Myometrial cell (primary cell): ENCODE measurements at places on chromosomes 2 and 18. TPM values are rescaled to one million over a fixed set of nuclear protein-coding genes. Genes with fewer than 3 reads are reported as not detected.

The SIGLEC15 gene
- 6.0 TPM in 1 of 2 replicates, not detected in the other for total RNA-seq

The FAM161A gene
- total RNA-seq: 1.2 and 1.6 TPM in 2 replicates

The PRPF40A gene
- total RNA-seq: 76.7 and 100 TPM in 2 replicates

The NEMP2 gene
- 4.3 and 6.6 TPM in 2 replicates for total RNA-seq

The LYG1 gene
- total RNA-seq: 1.1 TPM in 1 of 2 replicates, not detected in the other

The THSD7B gene
- under 0.01 TPM in 1 of 2 replicates, not detected in the other for total RNA-seq

The SIX3 gene
- total RNA-seq: not detected in 2 replicates

The IL36B gene
- not detected in 2 replicates for total RNA-seq

The POTEC gene
- not detected in 2 replicates for total RNA-seq

The MRPL33 gene
- 138 and 140 TPM in 2 replicates for total RNA-seq

The ANO7 gene
- total RNA-seq: 0.29 TPM in 1 of 2 replicates, not detected in the other

The TBR1 gene
- total RNA-seq: not detected in 2 replicates

The SERPINB2 gene
- total RNA-seq: not detected in 2 replicates

The PFN4 gene
- total RNA-seq: 1.1 and 2.0 TPM in 2 replicates

The COL5A2 gene
- total RNA-seq: 517 and 572 TPM in 2 replicates

The METTL4 gene
- 6.3 and 11.5 TPM in 2 replicates for total RNA-seq

The EMX1 gene
- total RNA-seq: not detected in 2 replicates

The DUSP11 gene
- 41.8 and 52.3 TPM in 2 replicates for total RNA-seq

The RGPD3 gene
- 0.18 TPM in 1 of 2 replicates, not detected in the other for total RNA-seq

The CRYGC gene
- total RNA-seq: not detected in 2 replicates

The COL4A4 gene
- not detected in 2 replicates for total RNA-seq

The ARHGEF4 gene
- 1.2 and 4.8 TPM in 2 replicates for total RNA-seq

The EEF1B2 gene
- total RNA-seq: 458 and 617 TPM in 2 replicates

The IDH1 gene
- 211 and 239 TPM in 2 replicates for total RNA-seq

The FTCDNL1 gene
- 0.18 and 0.58 TPM in 2 replicates for total RNA-seq

The KLF7 gene
- total RNA-seq: 18.5 and 25.7 TPM in 2 replicates

The DNAH7 gene
- total RNA-seq: 0.18 and 0.86 TPM in 2 replicates

The ODC1 gene
- total RNA-seq: 171 and 223 TPM in 2 replicates

The CROCC2 gene
- 0.35 TPM in 1 of 2 replicates, not detected in the other for total RNA-seq

The EFHD1 gene
- total RNA-seq: not detected in 2 replicates

The NT5C1B gene
- not detected in 2 replicates for total RNA-seq

The PLGLB1 gene
- not detected in 2 replicates for total RNA-seq

The SCN3A gene
- not detected in 2 replicates for total RNA-seq

The CCDC88A gene
- 41.5 and 68.6 TPM in 2 replicates for total RNA-seq

The XRCC5 gene
- total RNA-seq: 230 and 264 TPM in 2 replicates

The ABCA12 gene
- total RNA-seq: under 0.01 and 0.29 TPM in 2 replicates

The SOCS6 gene
- total RNA-seq: 19.9 and 21.6 TPM in 2 replicates

The DSG4 gene
- not detected in 2 replicates for total RNA-seq

The VWC2L gene
- not detected in 2 replicates for total RNA-seq

The CPLX4 gene
- total RNA-seq: not detected in 2 replicates

The ANKRD30B gene
- not detected in 2 replicates for total RNA-seq

The DNMT3A gene
- total RNA-seq: 5.7 and 7.5 TPM in 2 replicates

The RAPGEF4 gene
- 0.18 and 0.86 TPM in 2 replicates for total RNA-seq

The AGXT gene
- not detected in 2 replicates for total RNA-seq
